COR-L47 (cell line): ENCODE measurements at places on chromosomes 1 and 21.

- no peak for DNase-seq
These were observed 37.6 kb downstream of the EYA3 start for GRCh38 chr1:28050776-28051175.

- DNase-seq = no peak
These were observed 120.9 kb upstream of the PRDX6 start for GRCh38 chr1:173356191-173356762.

GRCh38 chr1:151988405-151988923 is 5.2 kb downstream of the S100A10 start:
- DNase-seq = no peak

GRCh38 chr1:233982827-233983518 is 78.5 kb downstream of the SLC35F3 start:
- DNase-seq = no peak

DNA sequence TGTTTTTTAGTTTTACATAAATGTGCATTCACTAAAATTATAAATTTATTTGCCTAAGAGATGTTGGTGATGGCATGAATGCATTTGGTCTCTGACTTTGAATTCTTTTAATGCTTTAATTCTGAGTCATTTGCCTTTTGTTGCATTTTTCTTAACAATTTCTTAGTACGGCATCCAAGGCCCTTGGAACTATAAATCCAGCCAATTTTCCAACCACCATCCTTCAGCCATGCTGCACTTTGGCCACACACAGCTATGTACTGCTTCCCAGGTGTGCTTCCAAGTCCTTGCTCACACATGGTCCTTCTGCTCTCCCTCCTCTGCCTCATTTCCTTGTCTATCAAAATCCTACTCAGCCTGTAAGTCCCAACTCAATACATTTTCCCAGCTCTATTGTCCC is 161.0 kb downstream of the DHRS3 start:
- no peak for DNase-seq

GRCh38 chr1:3444298-3444697 is 10.2 kb upstream of the ARHGEF16 start:
- DNase-seq = no peak

GRCh38 chr21:43210454-43211071 is 41.8 kb downstream of the CRYAA start:
- no peak for DNase-seq

- DNase-seq = no peak
These were observed 56.3 kb downstream of the SLC30A7 start for GRCh38 chr1:100952104-100952745.

- DNase-seq = no peak
These were observed 17.1 kb downstream of the ABCG1 start for GRCh38 chr21:42236014-42236413.

DNA sequence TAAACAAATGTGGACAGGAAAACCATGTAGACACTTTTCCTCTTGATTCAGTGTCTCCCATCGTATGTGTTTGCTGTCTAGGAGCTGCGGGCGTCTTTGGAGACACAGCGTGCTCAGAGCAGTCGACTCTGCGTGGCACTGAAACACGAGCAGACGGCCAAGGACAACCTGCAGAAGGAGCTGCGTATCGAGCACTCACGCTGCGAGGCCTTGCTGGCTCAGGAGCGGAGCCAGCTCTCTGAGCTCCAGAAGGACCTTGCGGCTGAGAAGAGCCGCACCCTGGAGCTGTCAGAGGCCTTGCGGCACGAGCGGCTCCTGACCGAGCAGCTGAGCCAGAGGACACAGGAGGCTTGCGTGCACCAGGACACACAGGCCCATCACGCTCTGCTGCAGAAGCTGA is 27.2 kb upstream of the DIP2A start:
- no peak for DNase-seq

DNA sequence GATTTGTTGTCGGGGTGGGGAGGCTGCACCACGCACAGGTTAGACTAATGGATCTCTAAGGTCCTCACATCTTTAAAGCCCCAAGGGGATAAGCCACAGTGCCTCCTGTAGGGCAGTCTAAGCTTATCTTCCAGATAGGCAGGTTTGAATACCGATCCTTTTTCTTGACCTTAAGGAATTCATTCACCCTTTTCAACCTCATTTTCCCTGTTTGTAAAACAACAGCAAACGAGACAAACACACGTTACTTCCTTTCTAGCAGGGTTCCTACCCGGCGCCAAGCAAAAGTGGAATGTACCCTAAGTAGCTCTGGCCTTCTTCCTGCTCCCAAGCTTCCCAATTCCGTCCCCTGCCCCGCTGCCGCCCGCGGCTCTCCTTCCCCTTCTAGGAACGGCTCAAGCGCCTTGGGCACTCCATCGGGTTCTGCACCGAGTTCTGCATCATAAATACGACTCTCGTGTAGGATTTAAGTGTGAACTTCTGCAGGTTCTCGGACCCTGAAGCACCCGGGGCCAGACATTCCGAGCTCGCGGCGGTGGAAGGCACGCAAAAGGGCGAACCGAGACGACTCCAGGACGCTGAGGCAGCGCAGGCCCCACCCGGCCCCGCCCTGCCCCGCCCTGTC is 548 bp upstream of the CDC20 start:
- peak; percentile 38 for DNase-seq

- DNase-seq = no peak
These were observed 11.4 kb upstream of the SPATC1L start for GRCh38 chr21:46195595-46196195.

GRCh38 chr1:215517441-215517891 is 49.6 kb upstream of the KCTD3 start:
- peak; percentile 28 for DNase-seq

- DNase-seq = no peak
These were observed 1.8 kb upstream of the TSPEAR start for GRCh38 chr21:44713130-44713529.

GRCh38 chr1:24341260-24341659 is 22.1 kb downstream of the GRHL3 start:
- DNase-seq = no peak

DNA sequence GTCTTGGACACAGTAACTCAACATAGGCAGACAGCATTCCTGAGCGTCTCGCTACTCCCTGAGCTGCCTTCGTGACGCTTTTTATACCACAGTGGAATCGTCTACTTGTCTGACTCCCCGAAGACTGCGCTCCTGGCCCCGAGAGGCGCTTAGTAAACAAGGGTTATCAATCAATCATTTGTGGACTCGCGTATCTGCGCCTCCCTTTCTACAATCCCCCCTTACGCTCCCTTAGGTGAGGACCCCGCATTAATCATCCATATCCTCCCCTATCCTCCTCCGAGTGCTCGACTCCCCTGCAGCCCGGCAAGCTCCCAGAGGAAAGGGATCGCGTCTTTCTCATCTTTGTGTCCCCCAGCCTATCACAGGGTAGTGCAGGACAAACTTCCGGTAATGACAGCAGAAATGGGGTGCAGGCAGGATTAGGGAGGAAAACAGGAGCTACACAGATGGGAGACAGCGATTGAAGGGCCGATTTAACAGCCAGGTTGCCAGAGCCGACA is 522 bp downstream of the TMEM59 start:
- peak; percentile 16 for DNase-seq

DNA sequence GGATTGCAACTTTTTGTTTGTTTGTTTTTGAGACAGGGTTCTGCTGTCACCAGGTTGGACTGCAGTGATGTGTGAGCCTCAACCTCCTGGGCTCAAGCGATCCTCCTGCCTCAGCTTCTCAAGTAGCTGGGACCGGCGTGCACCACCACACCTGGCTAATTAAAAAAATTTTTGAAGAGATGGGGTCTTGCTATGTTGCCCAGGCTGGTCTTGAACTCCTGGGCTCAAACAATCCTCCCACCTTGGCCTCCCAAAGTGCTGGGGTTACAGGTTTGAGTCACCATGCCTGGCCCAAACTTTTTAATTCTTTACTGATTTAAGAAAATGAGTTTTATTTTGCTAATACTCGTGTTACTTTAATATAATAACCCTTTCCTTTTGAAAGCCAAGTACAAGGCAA is 31.5 kb upstream of the SERPINC1 start:
- no peak for DNase-seq

GRCh38 chr1:109011335-109011734 is 30.6 kb downstream of the WDR47 start:
- DNase-seq = no peak

DNA sequence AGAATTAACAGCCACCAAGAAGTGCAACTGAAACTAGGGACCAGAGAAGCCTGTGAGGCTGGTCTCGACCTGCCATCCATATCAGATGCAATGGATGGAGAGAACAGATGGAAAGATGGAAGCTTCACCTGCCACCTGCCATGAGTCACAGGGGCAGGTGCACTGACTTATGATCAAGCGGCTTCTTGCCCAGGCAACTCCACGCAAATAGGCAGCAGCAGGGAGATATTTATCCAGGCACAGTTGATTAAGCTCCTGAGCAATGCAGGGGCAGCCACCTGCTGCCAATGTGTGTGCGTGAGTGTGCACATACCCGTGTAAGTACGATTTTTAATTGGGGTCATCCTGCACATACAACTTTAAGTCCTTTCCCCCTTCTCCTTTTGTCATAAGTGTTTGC is 174.2 kb downstream of the PTPRU start:
- peak; percentile 74 for DNase-seq

GRCh38 chr21:18493422-18493821 is 89.8 kb upstream of the TMPRSS15 start:
- DNase-seq = no peak

DNA sequence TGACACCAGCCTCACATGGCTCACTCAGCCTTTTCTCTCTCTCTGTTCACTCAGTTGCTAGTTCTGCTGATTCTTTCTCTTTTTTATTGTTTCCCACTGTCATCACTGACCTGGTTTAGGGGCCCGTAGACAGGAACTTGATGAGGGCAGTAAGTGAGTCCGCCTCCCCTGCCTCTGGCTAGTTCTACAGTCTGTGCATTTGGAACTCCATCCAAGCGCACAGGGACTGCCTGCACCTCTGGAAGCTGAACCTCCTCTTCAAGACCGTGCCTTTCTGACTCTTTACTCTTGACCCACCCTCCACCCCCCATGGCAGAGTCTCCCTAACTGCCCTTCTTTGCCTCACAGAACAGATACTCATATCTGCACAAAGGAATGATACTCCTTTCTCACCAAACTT is 4.2 kb downstream of the TENT5C start:
- DNase-seq = no peak

- DNase-seq = no peak
These were observed 128.2 kb downstream of the DPYD start for GRCh38 chr1:97792655-97793054.

DNA sequence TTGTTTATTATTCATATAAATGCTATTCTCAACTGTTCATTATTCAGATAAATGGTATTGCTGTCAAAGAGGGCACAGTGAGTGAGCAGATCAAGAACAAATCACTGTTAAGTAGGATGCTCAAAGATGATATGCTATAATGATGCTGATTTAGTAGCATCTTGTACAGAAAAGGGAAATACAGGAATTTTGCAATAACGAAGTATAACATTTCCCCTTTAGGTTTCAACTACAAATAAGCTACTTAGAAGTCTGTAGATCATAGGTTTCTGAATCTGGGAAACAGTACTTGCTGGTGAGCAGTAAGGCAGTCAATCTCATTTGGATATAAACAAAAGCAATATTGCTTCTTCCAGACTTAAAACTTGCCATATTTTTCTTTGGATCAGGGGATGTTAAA is 27.3 kb upstream of the RCOR3 start:
- DNase-seq = no peak

DNA sequence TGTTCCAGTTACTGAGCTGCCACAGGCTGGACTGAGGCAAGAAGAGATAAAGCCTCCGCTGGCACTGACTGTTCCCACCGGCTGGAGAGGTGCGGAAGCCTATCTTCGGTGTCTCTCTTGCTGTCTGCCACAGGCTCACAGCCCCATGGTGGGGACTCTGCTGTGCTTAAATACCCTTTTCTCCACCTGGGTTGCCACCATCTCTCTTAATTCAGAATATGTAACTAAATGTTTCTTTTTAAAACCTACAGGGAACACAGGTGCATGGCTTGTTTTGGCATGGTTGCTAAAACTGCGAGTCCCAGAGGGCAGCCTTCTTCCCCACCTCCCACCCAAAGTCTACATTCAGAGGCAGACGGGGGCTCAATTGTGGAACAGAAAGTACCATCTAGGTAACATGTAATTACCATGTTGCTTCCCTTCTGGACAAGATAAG is 8.1 kb upstream of the LBR start:
- DNase-seq = no peak

- DNase-seq = no peak
These were observed 47.3 kb downstream of the SAMD13 start for GRCh38 chr1:84348759-84349158.

GRCh38 chr1:220528679-220529501 is 954 bp downstream of the MARK1 start:
- no peak for DNase-seq

- peak; percentile 86 for DNase-seq
These were observed 103.4 kb upstream of the VAMP3 start for GRCh38 chr1:7667625-7668218.

GRCh38 chr1:157196245-157196543 is 58.0 kb upstream of the ETV3 start:
- DNase-seq = no peak

DNA sequence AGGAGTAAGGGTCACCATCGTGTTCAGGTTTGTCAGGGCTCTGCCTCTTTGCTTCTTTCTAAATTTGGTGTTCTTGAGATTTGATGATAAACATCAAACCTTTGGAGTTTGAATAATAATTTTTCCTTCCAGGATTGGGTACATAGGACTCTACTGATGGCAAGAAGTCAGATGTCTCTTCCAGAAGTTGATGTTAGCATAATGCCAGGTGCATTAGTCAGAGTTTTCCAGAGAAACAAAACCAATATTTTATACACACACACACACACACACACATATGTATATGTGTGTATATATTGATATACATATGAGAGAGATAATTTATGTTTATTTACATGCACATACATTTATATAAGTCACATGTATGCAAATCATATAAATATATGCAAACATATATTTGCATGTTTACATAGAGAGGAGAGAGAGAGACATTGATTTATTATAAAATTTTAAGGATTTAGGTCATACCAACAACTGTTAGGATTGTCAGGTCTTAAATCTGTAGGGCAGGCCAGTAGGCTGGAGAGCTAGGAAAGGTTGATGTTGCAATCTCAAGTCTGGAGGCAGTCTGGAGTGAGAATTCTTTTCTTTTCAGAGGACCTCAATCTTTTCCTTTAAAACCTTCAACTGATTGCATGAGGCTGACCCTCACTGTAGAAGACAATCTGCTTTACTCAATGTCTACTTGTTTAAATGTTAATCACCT is 199.2 kb downstream of the HLX start:
- no peak for DNase-seq

GRCh38 chr1:69110851-69111250 is 456.9 kb upstream of the LRRC7 start:
- no peak for DNase-seq
